ENCODE measurements at places on chromosomes 4 and X.

DNA sequence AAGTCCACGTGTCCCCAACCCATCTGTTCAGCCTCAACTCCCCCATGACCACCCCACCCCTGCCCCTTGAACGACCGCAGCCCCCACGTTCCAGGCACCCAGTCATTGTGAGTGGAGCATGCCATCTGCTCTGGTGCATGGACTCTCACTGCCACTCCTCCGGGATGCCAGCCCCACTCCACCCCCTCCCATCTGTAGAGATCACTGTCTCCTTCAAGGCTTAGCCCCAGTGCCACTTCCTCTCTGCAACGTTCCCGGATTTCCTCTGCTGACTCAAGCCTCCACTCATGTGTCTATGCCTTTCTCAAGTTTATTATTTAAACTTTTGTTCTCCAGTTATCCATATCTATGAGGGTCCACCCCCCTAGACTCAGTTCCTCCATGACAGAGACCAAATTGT is 54.0 kb downstream of the MAML3 start:
- DNase-seq, result no peak

- DNase-seq, result no peak
Measured at GRCh38 chrX:115378471-115378870, 89.0 kb downstream of the LUZP4 start.

DNA sequence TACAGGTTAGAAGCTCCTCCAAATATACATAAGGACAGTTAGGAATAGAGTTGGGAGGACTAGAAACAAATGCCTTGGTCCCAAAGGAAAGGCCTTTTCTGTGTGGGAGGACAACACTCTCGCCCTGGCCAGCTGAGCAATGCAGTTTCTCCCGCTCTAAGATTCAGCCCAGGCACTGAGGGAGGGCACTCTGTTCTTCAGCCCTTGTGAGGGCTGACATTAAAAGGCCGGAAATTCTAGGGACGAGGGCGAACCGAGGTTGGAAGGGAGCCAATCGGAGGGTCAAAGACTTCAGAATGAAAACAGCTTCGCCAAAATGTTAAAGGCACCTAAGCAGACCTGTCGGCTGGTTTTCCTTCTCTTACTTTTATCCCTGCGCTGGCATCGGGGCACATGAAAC is 2.9 kb upstream of the PTCHD1 start:
- DNase-seq, result no peak

- no peak for DNase-seq
Measured at GRCh38 chr4:141430686-141431085, 205.7 kb upstream of the IL15 start.

DNA sequence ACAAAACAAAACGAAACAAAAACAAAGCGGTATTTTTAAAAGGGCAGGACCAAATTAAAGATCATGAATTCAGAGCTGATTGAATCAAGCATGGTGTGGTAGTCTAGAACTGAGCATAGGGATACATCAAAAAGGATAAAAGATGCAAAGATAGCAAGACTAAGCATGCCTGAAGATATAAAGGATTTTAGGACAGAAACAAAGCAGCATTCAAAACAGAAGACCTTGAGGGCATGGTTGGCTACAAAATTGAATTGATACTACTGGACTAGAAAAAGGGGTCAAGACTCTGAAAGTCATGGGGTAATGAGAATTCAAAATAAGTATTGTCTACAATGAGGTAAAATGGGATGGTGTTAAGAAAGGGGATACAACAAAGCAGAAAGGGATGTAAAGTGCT is 41.6 kb downstream of the RAB33A start:
- DNase-seq, result no peak
